ENCODE measurements at places on chromosomes 1 and 21.

DNA sequence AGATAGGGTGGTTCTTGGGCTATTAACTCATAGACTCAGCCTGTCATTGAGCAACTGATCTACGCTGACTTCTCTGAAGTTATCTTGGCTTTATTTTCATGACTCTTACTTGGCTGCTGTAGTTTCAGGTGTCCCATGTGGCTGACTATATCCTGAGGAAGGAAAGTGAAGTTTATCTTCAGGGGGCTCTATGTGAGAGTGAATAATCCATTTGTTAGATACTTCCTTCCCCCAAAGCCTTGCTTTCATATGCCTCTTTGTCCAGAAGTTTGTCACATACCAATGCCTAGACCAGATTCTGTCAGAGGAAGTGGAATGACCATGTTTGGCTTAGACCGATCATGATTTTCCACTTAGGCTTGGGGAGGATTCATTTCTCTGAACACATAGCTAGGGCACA, 27.9 kb upstream of the C1orf87 start:
- no peak for DNase-seq

GRCh38 chr1:3454811-3455618, 550 bp downstream of the ARHGEF16 start:
- DNase-seq = no peak

- DNase-seq = no peak
Measured at GRCh38 chr1:41479000-41479807, 5.3 kb downstream of the EDN2 start.

DNA sequence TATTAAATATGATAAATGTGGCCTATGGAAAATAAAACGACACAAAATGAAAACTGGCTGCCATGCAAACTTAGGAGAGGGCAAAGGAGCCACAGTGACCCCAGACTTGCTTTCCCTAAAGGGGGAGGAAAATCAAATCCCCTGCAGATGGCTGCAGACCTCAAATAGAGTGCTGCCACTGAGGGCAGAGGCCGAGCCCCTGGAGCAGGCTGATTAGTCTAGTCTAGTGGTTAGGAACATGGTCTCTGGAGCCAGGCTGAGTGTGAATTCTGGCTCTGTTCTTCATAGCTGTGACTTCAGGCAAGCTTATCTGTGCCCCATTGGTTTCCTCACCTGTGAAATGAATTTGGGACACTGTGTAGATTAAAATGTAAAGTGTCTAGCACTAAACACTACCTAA, 60.8 kb downstream of the ITPKB start:
- no peak for DNase-seq

DNA sequence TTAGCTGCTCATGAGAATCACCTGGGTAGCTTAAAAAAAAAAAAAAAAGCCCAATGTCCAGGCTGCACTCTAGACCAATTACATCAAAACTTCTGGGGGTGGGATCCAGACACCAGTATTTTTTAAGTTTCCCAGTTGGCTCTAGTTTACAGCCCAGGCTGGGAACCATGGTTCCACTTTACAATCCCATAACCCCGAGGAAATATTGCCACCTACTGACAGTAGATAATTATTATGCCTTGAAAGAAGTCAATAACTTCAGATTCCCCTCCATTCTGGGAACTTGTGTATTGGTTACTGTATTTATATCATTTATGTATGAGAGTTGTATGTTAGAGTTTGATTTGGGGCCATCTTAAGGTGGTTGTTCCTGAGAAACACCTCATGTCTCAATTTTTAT, 100.2 kb downstream of the SPATA46 start:
- peak; percentile 47 for DNase-seq
